NCI-H1092 (cell line): ENCODE measurements at places on chromosomes 11 and 22.

- DNase-seq, result no peak
These were observed 236.5 kb downstream of the DDX10 start for GRCh38 chr11:108901359-108901758.

DNA sequence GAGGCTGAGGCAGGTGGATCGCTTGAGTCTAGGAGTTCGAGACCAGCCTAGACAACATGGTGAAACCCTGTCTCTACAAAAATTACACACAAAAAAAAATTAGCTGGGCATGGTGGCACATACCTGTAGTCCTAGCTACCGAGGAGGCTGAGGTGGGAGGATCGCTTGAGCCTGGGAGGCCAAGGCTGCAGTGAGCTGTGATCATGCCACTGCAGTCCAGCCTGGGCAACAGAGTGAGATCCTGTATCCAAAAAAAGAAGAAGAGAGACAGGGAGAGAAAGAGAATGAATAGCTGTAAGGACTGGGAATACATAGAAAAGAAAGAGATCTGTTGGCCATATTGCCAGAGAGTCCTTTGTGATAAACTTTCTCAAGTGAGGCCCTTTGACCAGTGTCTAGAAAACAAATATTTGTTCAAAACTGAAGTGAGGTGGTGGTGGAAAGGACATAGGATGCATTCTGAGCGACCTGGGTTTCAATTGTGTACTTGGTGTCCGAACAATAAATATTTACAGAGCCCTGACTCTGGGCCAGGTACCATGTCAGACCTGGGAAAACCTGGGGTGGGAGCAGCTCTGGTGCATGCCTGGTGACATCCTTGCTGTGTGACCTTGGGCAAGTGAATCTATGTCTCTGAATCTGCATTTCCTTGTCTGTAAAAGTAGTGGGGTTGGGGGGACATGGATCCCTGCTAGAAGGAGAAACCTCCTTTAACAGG, 89.6 kb upstream of the CRYBB3 start:
- DNase-seq, result no peak

- DNase-seq, result no peak
These were observed 107.6 kb downstream of the GALNT18 start for GRCh38 chr11:11514246-11514645.

GRCh38 chr11:128467610-128468041, 119.7 kb downstream of the ETS1 start:
- no peak for DNase-seq

DNA sequence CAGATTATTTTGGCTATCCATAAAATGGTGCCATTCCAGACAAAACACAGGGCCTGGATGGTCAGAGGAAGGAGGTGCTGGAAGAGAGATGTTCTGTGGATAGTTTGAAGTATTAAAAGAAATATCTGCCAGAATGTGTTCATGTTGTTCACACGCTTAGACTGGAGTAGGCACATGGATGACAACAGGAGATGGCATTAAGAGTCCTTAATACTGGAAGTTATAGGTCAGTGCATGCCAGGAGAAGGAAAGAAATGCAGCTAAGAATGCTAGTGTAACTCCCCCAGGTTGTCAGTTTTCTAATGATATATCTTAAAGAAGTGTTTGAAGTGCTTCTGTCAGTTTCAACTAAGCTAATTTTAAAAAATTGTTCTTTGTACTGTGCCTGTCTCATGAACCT, 20.2 kb downstream of the KREMEN1 start:
- DNase-seq, result no peak

DNA sequence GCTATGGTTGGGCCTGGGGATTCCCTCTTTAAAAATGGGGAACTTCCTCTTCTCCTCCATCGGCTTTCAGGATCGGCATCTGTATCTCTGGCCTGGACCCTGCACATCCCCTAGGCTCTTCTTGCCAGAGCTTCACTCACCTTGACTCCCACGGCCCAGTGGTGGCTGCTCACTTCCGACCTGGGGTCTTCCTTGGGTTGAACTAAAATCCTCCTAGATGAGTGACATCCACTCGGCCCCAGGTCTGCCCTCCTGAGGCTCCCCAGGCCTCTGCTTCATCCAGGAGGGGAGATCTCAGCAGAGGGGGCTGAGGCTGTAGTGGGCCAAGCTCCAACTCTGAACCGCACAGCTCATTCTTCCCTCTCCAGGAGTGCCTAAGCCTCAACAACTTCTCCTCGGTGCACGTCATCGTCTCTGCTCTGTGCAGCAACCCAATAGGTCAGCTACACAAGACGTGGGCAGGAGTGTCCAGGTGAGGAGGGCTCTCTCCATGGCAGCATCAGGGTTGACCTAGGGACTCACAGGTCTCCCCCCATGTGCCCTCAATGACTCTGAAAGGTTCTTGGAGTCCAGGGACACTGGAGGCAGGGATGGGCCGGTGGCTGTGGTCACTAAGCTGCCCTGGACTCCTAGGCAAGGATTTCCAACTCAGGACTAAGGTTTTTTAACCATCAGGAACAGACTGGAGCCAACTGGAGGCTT, 3.3 kb downstream of the RGL4 start:
- no peak for DNase-seq

- DNase-seq, result peak; percentile 95
These were observed 62.6 kb upstream of the PTPRJ start for GRCh38 chr11:47917599-47918369.

- no peak for DNase-seq
These were observed 30.8 kb downstream of the CCDC90B start for GRCh38 chr11:83255366-83255765.

DNA sequence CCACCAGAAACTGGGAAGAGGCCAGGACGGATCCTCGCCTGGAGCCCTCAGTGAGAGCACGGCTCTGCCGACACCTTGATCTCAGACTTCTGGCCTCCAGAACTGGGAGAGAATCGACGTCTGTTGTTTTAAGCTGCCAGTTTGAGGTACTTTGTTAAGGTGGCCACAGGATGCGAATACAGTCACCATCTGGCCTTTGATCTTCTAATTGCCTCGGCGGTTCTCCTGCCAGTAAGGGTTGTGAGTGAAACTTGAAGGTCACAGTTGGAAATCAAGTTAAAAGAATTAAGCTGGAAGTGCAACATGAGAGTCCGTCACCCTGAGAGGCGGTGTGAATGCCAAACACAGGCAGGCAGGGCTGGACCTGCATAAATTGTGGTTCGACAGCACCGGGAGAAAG, 27.9 kb downstream of the PARVB start:
- no peak for DNase-seq

GRCh38 chr11:34300926-34301295, 56.9 kb downstream of the ABTB2 start:
- DNase-seq, result no peak

DNA sequence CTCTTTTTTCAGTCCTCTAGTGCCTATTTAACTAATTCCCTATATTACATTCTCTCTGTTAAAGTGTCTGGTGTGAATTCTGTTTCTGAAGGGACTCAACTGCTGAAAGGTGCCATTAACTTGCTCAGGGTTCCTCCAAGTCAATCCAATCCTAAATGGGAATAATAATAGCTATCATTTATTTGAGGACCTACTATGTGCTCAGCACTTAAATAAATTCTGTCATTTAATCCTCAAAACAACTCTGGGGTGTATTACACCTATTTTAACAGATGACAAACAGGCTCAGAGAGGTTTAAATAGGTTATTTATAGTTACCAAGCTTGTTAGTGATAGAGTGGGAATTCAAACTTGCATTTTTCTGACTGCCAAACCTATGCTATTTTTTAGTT, 40.6 kb upstream of the POLD3 start:
- DNase-seq, result no peak

DNA sequence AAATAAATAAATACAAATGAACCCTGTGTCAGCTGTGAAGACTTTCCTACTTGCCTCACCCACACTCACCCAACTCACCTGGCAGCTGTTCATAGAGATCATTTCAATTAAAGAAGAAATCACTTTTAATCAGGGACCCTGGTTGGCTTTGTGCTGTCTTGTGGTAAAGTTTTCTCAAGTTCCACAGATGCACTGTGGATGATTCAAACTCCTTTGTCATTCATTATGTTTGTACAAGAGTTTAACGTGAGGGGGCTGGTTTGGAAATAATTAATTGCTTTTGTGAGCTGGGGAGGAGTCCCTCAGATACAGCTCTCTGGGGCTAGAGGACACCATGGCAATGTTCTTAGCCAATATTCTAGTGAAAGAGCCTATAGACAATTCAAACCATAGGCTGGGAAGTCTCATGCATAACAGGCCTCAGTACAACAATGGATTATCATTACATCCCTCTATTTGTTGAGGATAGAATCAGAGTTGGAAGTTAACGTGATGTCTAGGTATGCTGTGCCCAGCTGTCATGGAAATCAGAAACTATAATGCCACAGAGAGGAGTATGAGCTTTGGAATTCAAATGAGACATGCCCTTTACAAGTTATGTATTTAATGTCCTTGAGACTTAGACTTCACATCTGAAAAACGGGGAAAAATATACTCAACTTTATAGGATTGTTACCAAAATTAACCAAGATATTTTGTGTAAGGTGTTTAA, 698.5 kb downstream of the KCNA4 start:
- no peak for DNase-seq

GRCh38 chr11:109734566-109734965, 312.6 kb downstream of the C11orf87 start:
- no peak for DNase-seq

- DNase-seq, result no peak
These were observed 91.7 kb downstream of the MYO18B start for GRCh38 chr22:25833676-25834075.

- no peak for DNase-seq
These were observed 22.2 kb downstream of the DDI1 start for GRCh38 chr11:104058680-104059079.

DNA sequence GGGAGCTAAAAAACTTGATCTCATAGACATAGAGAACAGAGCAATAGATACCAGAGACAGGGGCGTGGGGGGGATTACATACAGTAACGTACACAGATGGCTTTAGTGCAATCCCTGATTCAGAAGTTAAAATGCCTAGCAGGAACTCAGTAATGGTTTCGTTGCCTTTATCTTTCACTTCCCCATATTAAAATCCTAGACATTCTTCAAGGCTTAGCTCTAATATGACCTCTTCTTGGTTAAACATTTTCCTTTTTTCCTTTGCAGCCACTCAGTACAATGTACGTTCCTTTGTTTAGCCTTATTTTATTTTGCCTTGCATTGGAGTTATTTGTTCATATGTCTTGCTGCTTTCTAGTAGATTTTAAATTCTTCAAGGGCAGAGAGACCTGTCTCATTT, 104.9 kb downstream of the C11orf87 start:
- no peak for DNase-seq

DNA sequence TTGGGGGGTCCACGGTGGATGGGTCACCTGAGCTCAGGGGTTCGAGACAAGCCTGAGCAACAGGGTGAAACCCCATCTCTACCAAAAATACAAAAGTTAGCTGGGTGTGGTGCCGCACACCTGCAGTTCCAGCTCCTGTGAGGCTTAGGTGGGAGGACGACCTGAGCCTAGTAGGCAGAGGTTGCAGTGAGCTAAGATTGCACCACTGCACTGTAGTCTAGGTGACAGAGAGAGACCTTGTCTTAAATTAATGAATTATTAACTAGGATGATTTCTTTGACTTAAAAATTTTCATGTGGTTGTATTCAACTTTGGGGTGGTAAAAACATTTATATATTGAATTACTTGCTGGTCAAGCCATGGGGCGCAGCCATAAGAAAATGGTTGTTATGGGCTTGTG, 33.9 kb downstream of the CCDC83 start:
- no peak for DNase-seq

- DNase-seq, result no peak
These were observed 69.7 kb downstream of the MYO7A start for GRCh38 chr11:77197626-77198320.

DNA sequence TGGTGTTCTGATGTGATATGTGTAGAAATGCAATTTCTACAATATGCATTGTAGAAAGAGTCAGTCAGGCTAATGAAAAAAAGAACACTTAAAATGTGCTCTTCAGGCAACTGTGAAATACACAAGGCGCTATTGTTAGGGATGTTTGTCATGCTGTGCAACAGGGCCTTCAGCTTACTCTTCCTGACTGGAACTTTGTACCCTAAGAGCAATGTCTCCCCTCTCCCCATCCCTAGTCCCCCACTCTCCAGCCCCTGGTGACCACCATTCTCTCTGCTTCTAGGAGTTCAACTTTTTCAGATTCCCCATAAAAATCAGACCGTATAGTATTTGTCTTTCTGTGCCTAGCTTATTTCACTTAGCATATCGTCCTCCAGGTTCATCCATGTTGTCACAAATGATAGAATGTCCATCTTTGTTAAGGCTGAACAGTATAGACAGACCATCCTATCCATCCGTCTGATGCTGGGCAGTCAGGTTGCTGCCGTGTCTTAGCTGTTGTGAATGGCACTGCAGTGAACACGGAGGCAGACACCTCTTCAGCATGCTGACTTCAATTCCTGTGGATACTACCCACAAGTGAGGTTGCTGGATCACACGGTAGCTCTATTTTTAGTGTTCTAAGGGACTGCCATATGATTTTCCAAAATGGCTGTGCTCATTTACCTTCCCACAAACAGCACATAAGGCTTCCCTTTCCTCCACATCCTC, 10.7 kb downstream of the NDUFV1 start:
- DNase-seq, result no peak

DNA sequence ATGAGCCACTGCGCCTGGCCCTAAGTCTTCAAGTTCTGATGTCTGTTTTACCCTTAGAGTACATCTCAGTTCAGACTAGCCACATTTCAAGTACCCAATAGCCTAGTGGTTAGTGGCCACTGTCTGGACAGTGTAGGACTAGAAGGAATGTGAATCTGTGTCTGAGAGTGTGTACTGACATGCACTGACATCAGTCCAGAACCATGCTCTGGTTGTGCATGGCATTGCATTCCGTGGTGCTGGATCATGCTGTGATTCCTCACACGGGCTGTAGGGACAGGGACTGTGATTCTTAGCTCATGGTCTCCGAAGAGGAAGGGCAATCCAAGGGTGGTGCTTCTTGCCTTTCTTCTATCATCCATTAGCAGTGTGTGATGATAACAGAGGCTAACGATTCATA, 41.1 kb downstream of the AMOTL1 start:
- no peak for DNase-seq

GRCh38 chr11:4049006-4049405, 45.6 kb upstream of the RRM1 start:
- DNase-seq, result no peak

DNA sequence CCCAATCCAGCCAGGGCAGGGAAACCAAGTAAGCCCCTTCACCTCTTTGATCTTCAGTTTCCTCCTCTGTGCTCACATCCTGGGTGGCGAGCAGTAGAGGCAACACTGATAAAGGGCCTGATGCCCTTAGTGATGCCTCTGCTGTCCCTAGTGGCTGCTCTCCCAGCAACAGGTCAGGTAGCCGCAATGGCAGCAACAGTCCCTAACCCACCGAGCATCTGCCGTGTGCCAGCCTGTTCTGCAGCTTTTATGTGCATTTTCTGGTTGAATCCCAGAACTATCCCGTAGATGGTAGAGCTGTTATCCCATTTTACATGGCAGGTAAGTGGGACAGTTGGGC, 5.2 kb downstream of the SCYL1 start:
- no peak for DNase-seq

DNA sequence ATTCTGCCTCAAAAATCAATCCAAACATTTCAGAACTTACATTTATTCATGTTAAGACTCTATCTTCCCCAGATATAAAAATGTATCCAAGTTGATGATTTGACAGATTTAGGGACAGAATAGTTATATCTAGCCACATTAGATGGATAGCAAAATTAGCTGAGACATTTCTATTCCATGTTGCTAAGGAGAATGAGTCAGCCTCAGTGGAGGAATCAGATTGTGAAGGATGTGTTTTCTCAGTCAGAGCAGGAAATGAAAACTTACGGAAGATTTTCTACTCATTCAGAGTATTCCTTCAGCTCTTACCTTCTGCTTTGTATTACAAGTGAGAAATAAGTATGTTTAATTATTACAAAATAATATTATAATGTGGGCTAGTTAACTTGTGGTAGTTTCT, 556.3 kb upstream of the ANO3 start:
- DNase-seq, result no peak

- DNase-seq, result no peak
These were observed 138.1 kb downstream of the SLC1A2 start for GRCh38 chr11:35281169-35281688.
